ENCODE measurements at places on chromosomes 16 and 17. TPM values are rescaled to one million over a fixed set of nuclear protein-coding genes. Genes with fewer than 3 reads are reported as not detected.

PRSS27 gene
- polyA plus RNA-seq, result 1.1 TPM

NLRC3 gene
- 0.28 TPM for polyA plus RNA-seq

NECAB2 gene
- polyA plus RNA-seq, result 5.1 TPM

CDRT15L2 gene
- not detected for polyA plus RNA-seq

GAS2L2 gene
- polyA plus RNA-seq, result not detected

ZFP3 gene
- polyA plus RNA-seq, result 0.97 TPM

CCL4L2 gene
- not detected for polyA plus RNA-seq

TRPV2 gene
- 3.7 TPM for polyA plus RNA-seq

HBA1 gene
- polyA plus RNA-seq, result 3.4 TPM

CFAP52 gene
- polyA plus RNA-seq, result not detected

CCL5 gene
- polyA plus RNA-seq, result not detected

MYH8 gene
- not detected for polyA plus RNA-seq

SGF29 gene
- 20.0 TPM for polyA plus RNA-seq

Data from GM23338 (cell line).